ENCODE measurements at places on chromosomes 16 and 17.

DNA sequence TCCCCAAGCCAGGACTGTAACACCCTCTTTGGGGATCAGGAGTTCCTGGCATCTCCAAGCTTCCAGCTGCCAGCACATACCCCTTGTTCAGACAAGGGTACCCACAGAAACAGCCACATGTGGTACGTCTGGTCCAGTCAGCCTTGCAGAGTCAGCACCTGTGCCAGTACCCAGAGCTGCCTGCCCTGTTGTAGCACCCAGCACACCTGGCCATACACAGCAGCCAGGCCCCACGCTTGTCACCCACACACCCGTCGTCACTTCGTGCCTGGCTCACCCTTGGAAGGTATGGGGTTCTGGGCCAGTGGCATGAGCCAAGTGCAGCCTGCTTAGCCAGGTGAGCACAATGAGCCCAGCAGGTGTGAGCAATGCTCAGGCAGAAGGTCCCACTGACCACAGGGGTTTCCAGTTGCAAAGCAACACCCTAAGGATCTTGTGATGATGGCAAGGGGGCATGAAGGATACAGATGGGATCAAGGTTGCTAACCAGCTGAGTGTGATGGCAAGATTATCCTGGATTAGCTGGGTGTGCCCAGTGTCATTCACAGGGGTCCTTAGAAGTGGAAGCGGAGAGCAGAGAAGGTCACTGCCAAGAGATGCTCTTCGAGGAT lies 202.3 kb downstream of the CPPED1 start:
- DNase-seq: no peak

DNA sequence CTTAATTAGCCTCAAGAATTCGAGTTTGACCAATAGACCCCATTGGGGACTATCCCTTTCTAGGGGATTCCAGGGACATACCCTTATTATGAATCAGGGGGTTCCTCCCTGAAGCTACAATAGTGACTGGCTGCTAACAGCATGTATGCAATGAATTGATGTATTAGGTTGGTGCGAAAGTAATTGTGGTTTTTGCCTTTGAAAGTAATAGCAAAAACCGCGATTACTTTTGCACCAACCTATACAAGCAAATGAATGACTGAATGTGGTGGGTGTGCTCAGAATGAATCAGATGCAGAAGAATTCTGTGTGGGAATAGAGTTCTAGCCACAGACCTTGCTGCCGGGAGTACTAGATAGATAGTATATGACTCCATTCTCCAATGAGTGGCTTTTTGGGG lies 76.7 kb downstream of the HLF start:
- no peak for DNase-seq

- DNase-seq: no peak
These were observed 146.8 kb upstream of the SOX9 start for GRCh38 chr17:71974051-71974450.

- DNase-seq: no peak
These were observed 123.1 kb downstream of the SNX29 start for GRCh38 chr16:12099451-12100123.

- DNase-seq: no peak
These were observed 10.6 kb upstream of the PSMC5 start for GRCh38 chr17:63816669-63817068.

- DNase-seq: no peak
These were observed 13.0 kb downstream of the CBX4 start for GRCh38 chr17:79826204-79826680.

Data from NCI-H1436 treated with DMSO at 0.1 percent for 48 hours (cell line).